Activated T-cell treated with anti-CD3 and anti-CD28 coated beads, Interleukin-2, amount 50 U/mL, for 72 hours (primary cell): ENCODE measurements at places on chromosomes 7 and 10. TPM values are rescaled to one million over a fixed set of nuclear protein-coding genes. Genes with fewer than 3 reads are reported as not detected.

The CUBN gene
- 0.76 TPM for total RNA-seq

The CYP2C19 gene
- 0.19 TPM for total RNA-seq

The MRPS17 gene
- total RNA-seq, result 15.3 TPM

The MYH16 gene
- not detected for total RNA-seq

The RNF133 gene
- not detected for total RNA-seq

The WEE2 gene
- total RNA-seq, result not detected

The KDM7A gene
- total RNA-seq, result 28.1 TPM

The PPP1R3A gene
- not detected for total RNA-seq

The KLF14 gene
- total RNA-seq, result 0.09 TPM

The LIPJ gene
- not detected for total RNA-seq

The SLC13A4 gene
- not detected for total RNA-seq

DNA sequence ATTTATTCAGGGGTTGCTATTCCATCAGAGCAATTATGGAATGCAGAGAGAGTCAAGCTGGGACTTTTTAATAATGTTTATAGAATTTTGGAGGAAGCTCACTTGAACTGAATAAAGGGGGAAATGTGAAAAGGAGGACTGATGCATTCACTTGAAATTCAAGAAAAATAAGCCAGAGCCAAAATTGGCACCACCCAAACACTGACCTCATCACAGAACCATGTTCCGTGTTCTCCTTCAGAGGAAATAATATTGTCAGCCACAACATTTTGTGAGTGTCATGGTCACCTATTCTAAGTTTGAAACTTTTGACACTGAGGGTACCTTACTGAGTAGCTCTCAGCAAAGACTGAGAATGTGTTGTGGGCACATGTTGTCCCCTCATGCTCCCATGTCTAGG is 207.0 kb downstream of the ANK3 start:
- no peak for DNase-seq

DNA sequence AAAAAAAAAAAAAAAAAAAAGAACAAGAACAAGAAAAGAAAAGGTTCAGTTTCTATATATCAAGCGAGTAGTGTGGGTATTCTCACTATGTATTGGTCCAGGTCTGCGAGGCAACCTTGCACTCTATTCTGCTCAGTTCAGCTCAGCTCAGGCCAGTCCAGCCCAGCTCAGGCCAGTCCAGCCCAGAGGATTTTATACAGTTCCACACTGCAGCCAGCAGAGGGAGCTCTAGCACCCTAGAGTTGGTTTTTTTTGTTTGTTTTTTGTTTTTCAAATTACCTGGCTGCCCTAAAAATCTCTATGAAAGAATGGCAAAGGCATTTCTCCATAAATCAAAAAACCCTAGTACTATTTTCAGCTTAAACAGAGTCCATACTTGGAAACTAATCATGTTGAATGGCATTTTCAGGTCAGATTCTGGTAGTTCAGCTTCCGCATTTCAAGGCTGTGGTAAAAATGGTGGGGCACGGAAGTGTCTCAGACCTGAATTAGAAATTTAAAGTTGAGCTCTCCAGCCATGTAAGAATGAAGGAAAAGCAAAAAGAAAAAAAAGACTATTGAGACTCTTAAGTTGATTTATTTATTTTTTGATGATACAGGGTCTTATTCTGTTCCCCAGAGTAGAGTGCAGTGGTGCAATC is 55.2 kb upstream of the GSDME start:
- peak; percentile 30 for DNase-seq

DNA sequence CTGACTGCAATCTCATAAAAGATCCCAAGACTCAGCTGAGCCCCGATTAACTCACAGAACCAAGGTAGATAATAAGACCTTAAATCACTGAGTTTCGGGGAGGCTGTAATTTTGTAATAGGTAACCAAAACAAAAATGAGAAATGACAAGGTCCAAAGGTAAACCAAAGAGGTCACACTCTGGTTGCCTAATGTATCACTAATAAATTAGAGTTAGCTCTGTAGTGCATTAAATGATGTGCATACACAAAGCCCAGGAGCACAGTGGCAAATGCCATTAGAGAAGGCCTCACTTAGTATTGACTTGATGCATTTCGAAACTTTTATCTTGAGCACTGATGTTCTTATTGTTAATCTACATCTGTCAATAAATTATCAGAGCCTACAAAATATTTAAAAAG is 237.7 kb upstream of the CCDC6 start:
- DNase-seq, result no peak

DNA sequence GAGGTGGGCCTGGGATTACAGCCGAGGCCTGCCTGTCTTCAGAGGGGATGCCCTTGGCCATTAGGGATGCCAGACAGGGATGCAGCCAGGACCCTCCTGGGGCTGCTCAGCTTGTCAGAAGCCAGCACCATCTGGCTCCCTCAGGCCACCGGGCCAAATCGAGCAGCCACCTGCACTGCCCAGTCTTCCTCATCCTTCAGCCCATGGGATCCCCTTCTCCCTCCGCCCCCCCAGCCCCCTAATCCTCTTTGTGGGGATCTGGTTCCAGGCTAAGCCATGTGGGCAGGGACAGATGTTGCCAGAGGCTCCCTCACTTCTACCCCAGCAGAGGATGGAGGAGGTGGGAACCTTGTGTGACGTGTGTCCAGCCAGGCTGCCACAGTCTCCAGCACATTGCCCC is 137.4 kb upstream of the PPIF start:
- no peak for DNase-seq

GRCh38 chr10:68155615-68156210 is 46.4 kb downstream of the MYPN start:
- no peak for DNase-seq

- DNase-seq, result peak; percentile 63
Observed at GRCh38 chr10:49183596-49184542, 4.3 kb downstream of the TMEM273 start.

DNA sequence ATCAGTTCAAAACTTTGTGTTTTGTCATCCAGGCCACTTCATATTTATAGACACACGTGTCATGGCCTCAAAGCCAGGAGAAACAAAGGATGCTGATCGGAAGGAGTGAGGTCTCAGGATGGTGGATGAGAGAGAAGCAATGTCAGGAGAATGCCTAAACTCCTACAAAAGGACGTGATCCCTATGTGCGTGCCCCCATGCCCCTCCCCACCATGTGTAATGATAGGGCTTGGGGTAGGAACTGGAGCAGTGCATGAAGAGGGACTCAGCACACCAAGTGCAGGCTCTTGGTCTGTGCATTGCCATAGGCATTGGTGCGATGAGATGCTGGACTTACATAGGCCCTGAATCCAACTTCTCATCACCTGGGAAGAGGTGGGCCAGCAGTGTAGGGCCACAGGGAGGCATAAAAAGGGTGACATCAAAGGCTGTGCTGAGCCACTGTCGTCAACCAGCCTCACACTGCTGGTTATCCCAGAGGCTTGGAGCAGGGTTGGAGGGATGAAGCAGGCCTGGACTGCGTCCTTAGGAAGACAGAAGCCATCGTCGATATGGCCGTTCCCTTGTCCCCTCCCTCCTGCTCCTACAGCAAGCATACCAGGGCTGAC is 46.9 kb upstream of the GDF10 start:
- no peak for DNase-seq

GRCh38 chr10:6187278-6187677 is 15.5 kb upstream of the PFKFB3 start:
- DNase-seq, result no peak

DNA sequence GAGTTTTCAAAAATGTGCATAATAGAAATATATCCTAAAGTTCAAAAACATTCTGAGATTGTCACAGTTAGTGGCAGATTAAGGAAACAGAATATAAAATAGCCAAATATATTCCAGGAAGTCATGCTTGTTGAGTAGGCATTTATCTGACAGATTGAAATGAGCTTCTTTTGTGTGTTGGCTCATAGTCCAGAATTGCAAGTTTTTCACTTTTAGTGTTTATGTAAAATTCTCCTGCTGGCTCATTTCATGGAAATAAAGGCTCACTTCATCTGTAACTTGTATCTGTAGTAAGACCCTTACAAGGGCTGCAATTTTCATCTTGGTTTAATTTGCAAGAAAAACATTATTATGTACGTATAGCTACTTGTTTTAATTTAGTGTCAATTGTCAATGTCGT is 93.5 kb downstream of the MCU start:
- no peak for DNase-seq

DNA sequence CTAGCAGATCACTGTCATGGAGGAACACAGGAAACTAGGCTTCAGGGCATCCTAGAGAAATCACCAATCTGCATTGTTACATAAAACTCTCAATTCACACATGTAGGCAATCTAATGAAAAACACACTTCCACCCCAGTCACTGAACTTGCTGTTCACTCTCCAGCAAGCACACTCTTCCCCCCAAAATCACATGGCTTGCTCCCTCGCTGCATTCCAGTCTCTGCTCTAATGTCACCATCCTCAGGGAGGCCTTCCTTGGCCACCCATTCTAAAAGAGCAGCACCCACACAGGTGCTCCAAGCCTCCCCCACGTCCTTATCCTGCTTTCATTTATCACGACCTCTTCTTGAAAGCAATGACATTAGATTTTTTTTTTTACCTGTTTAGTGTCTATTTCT is 19.6 kb downstream of the CUL2 start:
- DNase-seq, result no peak

- DNase-seq, result no peak
Observed at GRCh38 chr7:50649259-50649885, 84.2 kb upstream of the DDC start.

- DNase-seq, result peak; percentile 1
Observed at GRCh38 chr7:87475359-87476178, at the start of gene ABCB4. Gene ABCB4 (minus strand): TSS chr7:87475680. CDS start chr7:87475465, 215 bp downstream.

DNA sequence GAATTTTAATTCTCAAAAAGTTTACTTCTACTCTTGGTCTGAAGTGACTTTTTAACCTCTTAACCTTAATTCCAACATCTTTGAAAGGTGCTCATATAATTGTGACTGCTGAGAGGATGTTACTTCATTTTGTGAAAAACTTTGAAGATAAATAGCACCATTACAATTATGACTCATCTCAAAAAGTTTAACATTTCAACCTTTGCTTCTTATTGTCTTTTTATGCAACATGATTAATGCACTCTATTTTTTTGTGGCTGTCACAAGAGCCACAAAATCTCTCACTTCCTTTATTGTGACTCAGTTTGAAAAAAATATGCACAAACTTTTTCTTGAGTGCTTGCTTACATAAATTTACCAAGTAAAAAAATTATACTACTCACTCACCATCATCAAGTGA is 383.1 kb downstream of the LRRTM3 start:
- no peak for DNase-seq

- no peak for DNase-seq
Observed at GRCh38 chr7:114084002-114084471, 165.2 kb upstream of the PPP1R3A start.

GRCh38 chr10:76998451-76998850 is 639.2 kb downstream of the KCNMA1 start:
- DNase-seq, result no peak

DNA sequence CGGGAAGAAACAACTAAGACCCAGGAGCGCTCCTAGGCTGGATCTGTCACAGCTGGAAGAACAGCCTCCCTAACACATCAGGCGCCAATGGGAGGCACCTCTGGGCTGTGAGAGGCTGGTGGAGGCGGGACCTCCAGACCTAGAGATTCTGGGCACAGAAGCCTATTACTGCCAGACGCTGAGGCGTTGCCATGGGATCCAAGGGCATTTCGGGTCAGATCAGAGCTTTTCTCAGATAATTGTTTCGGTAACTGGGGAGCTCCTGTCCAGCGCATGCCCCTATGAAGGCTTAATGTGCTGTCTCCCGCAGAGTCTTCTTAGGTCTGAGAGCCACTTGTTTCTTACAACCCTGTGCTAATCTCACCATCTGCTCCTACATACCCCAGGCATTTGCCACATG is 339.2 kb downstream of the ZNF716 start:
- DNase-seq, result no peak

DNA sequence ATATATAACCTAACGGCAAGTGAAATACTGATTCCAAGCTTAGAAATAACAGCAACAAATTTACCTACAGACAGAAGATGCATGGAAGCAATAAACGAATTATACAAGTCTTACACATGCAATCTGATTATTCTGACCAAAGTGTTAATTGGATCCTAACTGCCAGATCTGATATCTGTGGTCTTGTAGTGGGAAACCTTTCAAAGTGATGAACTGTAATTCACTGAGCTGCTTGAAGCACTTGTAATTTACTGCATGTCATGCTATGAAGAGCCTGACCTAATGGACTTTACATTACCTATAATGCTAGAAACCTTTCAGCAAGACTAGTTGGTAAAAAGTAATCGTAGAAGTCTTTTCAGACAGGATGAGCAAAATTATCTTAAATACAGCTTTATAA is 205.6 kb downstream of the FOXP2 start:
- DNase-seq, result no peak

DNA sequence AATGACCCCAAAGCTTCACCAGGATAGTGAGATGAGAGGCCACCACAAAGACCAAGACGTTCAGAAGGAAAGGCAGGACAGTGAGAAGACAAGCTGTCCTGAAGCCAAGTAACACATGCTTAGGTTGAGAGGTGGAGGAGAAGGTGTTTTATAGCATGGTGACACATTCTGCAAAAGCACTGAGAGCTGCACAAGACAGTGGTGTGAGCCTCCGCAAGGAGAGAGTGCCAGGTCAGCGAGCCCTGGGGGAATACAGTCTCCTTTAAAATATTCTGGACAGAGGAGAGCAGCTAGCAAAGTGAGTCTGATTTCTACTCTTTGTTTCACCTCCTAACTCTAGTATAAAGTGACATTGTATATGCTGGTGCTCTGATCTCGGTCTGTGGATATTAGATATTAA is 68.0 kb upstream of the VKORC1L1 start:
- DNase-seq, result no peak

GRCh38 chr10:109993551-109994330 is 14.0 kb upstream of the ADD3 start:
- DNase-seq, result no peak

- no peak for DNase-seq
Observed at GRCh38 chr7:11775401-11775800, 56.6 kb downstream of the THSD7A start.

- no peak for DNase-seq
Observed at GRCh38 chr7:99126921-99127553, 16.9 kb downstream of the SMURF1 start.
